DMS53 (cell line): ENCODE measurements at places on chromosomes 11 and 22.

GRCh38 chr22:33081686-33082590 lies 23.8 kb upstream of the SYN3 start:
- DNase-seq: no peak

GRCh38 chr22:46791201-46791731 lies 28.8 kb downstream of the TBC1D22A start:
- DNase-seq: no peak

DNA sequence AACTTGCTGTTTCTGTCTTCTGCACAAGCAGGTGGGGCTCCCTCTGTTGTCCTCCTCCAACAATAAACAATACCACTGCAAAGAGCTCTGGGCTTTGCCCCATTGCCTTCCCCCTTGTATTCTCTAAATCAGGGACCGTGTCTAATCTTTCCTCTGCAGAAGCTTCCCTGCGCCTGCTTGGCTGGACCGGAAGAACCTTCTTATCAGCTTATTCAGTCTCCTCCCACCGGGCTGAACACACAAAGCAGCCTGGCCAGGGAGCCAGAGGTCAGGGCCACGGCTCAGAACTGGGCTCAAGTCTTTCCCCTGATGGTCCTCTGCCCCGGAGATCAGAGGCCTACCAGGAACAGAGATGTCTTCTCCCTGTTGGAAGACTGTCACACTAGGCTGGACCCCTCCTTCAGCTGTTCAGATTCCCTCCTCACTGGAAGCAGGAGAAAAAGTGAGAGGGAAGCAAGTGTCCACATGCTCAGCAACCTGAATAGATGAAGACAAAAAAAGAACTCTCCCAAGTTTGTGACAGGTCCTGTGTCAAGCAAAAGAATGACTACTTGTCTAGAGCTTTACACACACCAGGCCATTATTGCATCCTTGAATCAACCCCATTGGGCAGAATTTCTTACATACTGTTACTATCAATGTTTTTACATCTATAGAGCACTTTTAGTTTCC lies 63.7 kb downstream of the RAB30 start:
- peak; percentile 94 for DNase-seq

DNA sequence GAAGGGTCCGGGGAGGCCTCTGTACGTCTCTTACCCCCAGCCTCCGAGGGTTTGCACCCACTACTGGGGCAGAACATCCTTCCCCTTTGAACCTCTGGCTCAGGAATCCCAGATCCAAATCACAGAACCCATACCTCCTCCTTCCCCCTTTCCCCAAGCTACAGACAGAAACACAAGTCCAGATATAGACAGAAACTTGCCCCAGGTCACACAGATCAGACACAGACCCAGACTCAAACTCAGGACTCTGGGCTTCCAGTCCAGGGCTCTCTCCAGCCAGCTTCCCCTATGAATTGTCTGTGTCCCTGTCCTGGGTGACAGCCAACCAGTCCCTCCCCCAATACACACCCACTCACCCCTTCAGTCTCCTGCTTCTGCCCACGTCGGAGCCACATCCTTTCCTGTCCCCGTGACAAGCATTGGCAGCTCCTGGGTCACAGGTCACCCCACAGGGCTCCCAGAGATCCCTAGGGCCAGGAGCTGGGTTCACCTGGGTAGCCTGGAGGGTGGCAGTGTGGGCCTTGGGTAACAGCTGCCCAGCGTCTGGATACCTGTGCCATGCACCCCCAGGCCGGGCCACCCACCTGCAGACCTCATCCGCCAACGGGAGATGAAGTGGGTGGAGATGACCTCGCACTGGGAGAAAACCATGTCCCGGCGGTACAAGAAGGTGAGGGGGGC lies 772 bp downstream of the TBC1D10C start:
- no peak for DNase-seq

DNA sequence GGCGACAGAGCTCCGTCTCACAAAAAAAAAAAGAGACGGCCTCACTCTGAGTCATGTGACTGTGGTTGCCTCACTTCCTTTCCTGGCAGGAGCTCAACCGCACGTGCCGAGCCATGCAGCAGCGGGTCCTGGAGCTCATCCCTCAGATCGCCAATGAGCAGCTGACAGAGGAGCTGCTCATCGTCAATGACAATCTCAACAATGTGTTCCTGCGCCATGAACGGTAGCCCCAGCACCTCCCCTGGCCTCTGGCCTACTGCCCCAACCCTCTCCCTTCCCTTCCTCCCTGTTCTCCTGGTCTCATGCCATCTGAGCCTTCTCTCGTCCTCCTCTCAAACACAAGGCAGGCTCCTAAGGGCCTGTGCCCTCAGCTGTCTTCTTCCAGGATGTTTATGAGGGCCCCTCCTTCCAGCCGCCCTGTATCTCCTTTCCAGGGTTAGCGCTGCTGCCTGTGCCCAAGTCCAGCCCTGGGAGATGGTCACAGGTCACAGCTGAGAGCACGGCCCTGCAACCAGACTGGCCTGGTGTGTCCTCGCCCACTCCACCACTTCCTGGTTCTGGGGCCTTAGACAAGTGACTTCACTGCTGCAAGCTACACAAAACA lies 30.7 kb downstream of the TOM1 start:
- DNase-seq: peak; percentile 79

GRCh38 chr11:10076458-10077141 lies 217.4 kb downstream of the SBF2 start:
- peak; percentile 73 for DNase-seq

- DNase-seq: no peak
Observed at GRCh38 chr22:49340406-49340805, 487.3 kb downstream of the BRD1 start.

DNA sequence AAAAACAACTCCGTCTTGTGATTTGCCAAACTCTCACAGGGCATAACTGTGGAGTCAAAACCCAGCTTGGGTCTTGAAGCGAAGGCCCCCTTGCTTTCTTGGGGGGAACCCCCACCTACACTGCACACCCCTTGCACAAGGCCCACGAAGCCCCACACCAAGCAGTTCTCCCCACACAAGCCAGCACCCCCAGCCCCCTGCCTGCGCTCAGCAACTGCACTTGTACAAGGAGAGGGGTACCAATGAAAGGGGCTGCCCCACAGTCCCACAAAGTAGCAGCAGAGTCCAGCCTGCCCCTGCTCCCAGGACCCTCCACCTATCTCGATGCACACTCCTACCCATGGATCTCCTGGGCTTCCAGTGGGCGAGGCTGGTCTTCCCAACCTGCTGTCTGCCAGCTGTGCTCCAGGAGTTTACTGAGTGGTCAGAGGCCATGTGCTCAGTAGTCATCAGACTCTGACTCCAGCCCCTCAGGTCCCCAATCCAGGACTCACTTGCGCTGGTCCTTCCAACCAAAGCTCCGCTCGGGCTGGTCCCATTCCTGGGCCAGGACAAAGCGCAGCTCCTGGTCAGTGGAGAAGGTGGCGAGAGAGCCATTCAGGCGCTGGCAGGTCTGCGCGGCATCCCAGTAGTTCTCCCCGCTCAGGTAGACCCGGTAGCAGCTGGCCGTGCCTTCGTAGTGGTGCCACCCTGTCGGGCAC lies 57.7 kb downstream of the DGCR2 start:
- no peak for DNase-seq

DNA sequence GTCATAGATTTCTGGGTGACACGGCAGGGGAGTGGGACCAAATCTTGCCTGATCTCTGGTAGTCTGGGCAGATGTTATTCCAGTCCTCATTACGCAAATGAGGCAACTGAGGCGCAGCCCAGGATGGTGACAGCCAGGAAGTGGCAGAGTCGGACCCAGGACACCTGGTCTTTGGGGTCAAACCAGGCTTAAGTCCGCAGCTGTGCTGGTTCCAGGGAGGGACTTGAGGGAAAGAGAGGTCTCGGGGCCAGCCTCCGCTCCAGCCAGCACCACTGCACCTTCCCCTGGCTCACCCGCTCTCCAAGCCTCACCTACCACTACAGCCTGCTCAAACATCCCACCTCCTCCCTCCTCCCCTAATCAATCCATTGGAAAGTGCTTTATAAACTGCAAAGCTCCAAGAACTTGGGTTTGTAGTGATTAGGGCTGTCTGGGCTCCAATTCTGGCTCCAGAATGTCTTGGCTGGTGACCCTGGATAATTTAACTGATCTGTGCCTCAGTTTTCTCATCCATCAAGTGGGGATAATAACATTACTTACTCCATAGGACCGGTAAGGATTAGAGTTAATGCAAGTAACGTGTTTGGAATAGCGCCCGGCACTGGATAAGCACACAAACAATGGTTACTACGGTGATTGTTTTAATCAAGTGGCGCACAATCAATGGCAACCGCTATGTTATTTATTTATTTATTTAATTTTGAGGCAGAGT lies 526 bp upstream of the PNPLA5 start:
- peak; percentile 21 for DNase-seq

GRCh38 chr11:118604566-118604965 lies 2.8 kb upstream of the PHLDB1 start:
- no peak for DNase-seq

DNA sequence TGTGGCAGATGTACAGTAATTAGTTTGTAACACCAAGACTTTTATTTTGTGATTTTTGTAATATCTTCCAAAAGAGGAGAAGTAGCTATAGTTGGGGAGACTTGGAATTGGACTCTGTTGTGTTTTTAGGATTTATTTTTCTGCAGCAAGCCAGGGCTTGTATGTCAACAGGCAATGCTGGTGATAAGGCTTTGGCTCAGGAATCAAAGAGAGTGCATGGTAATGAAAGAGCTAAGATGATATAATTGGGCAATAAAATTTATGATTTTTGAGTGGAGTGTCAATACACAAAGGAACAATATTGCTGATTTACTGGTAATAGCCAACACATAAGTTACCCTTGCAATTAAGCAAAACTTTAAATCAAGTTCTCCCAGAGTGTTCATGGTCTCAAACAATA lies 452.9 kb downstream of the TMEM135 start:
- no peak for DNase-seq
